ENCODE measurements at places on chromosomes 1 and 21.

DNA sequence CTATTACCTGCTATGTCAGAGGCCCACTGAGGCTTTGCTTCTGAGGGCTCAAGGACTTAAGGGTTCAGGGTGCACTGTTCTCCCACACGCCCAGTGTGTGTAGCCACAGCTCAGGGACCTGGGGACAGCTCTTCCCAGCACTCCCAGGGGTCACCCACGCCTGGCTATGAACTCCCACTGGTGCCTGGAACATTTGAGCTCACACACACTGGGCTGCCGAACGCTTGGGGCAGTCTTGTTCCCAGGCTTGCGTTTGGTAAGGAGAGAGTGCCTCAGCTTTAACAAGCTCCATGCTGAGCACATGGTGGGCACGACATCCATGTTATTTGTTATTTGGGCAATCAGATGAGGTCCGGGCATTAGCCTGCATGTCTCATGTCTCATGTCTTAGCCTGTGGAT is 37.6 kb downstream of the STUM start:
- no peaks in the 10 kb centered on the region for H3K36me3 ChIP-seq
- H3K27ac ChIP-seq = no peak overlapping the region
- peaks cover 10% of the 10 kb centered on the region for H3K27me3 ChIP-seq
- no peak for DNase-seq
- H3K4me3 ChIP-seq = no peak overlapping the region

DNA sequence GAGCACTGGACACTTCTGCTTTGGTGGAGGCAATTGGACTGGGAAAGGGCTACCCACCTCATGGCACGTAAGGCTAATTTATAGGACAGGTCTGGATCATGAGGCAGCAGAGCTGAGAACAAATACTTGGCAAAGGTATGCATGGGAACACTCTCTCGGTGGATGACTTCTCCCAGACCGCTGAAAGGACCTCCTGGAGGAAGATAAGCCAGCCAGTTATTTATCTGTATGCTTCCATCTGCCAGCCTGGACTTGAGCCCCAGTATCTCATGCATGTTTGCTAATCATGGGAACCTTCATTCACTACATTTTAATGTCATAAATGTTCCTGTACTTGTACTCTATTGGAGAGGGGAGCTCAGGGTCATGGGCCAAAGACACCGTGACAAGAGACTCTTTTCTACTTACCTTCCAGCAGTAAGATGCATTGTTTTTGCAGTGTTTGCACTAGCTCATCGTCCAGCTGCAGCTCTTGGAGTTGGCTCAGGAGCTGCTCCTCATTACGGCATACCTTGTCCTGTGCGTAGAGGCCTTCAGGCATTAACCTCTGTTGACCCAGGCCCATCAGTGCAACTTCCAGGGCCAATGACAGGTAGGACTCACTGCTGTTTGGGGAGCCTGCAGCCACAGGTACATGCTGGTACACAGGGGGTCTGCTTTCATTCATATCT is 23.7 kb downstream of the UROD start:
- peaks cover 2% of the 10 kb centered on the region for H3K27me3 ChIP-seq
- H3K36me3 ChIP-seq = no peaks in the 10 kb centered on the region
- no peak for DNase-seq
- H3K27ac ChIP-seq = no peak overlapping the region

DNA sequence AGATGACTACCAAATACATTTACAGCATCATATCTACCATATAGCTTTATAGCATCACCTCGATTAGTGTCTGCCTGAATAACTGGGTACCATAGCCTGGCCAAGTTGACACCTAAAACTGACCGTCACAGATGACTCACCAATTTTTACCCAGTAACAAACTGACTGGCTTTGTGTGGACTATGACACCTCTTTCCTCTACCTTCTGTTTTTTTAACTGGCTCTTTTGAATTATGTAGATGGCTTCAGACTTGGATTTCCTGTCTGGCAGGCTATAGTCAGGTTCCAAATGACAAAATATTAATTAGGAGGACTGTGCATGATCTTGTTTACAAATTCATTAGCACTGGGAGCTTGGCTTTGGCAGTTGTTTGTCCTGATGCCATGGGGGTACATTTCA is 360.3 kb downstream of the TGFB2 start:
- DNase-seq = no peak
- peaks cover 2% of the 10 kb centered on the region for H3K27me3 ChIP-seq
- no peaks in the 10 kb centered on the region for H3K4me1 ChIP-seq
- H3K36me3 ChIP-seq = no peaks in the 10 kb centered on the region
- no peak overlapping the region for H3K27ac ChIP-seq
- no peak overlapping the region for H3K4me3 ChIP-seq

DNA sequence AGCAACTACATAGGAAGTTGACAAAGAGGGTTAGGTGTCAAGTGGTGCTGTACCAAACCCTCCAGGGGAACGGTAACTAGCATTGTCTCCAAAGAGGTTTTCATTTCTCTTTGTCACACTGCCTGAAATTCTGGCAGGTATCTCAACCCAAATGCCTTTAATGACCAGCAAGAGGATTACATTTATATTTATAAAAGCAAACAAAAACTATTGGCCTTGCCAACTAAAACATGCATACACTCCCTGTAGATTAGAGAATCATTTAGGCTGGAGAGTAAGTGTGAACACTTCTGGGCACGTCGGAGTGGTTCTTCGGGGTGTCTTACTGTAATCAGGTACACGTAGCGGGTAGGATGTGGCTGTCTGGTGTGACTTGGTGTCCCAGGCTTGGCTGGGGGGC is 84.9 kb downstream of the VPS26C start:
- H3K27me3 ChIP-seq = peaks cover 2% of the 10 kb centered on the region
- no peaks in the 10 kb centered on the region for H3K36me3 ChIP-seq
- no peak for DNase-seq

DNA sequence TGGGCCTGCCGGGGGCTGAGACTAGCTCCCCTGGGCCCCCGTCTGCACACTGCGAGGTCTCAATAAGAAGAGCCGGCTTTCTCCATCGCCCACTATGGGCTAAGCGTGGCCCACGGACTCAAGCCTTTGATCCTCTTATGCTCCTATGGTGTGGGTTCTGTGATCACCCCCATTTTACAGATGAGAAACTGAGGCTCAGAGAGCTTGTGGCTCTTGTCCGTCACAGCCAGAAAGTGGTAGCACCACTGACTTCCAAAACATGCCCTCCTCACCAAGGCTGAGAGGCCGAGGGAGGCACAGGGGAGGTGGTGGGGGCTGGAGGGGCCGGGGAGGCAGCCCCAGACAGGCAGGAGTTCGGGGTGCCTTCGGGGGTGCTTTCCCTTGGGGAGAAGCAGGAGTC is 39.0 kb upstream of the CASZ1 start:
- no peaks in the 10 kb centered on the region for H3K36me3 ChIP-seq
- peak overlapping the region; percentile 75 for H3K4me3 ChIP-seq
- DNase-seq = no peak

- DNase-seq = no peak
- no peak overlapping the region for H3K4me3 ChIP-seq
- H3K4me1 ChIP-seq = no peaks in the 10 kb centered on the region
- no peak overlapping the region for H3K27ac ChIP-seq
- H3K27me3 ChIP-seq = no peaks in the 10 kb centered on the region
- H3K36me3 ChIP-seq = no peaks in the 10 kb centered on the region
Observed at GRCh38 chr1:186146974-186147373, 228.1 kb downstream of the TPR start.

GRCh38 chr1:22534951-22535350 is 28.3 kb upstream of the EPHA8 start:
- DNase-seq = no peak
- no peak overlapping the region for H3K4me3 ChIP-seq
- peaks cover 24% of the 10 kb centered on the region for H3K4me1 ChIP-seq
- peaks cover 6% of the 10 kb centered on the region for H3K36me3 ChIP-seq

DNA sequence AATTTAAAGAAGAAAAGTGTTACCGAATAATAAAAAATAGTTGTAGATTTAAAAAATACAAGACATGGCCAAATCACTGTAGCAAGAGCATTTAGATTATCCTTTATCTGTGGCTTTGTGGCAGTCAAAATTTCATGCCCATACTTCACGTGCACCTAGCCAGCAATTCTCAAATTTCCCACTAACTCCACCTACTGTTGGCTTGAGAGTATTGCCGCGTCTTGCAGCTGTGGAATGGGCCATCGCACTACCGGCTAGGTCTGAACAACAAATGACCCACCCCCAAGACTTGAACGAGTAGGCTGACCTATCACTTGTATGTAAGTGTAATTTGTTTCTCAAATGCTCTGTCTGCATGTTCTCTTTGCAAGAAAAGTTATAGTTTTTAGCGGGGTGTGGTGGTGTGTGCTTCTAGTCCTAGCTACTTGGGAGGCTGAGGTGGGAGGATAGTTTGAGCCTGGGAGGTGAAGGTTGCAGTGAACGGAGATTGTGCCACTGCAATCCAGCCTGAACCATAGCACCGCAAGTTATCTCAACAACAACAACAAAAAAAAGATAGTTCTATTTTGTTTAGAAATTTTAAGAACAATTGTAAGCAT is 4.1 kb downstream of the KRTAP13-4 start:
- H3K27me3 ChIP-seq = no peaks in the 10 kb centered on the region
- DNase-seq = peak; percentile 56
- H3K4me3 ChIP-seq = no peak overlapping the region
- no peaks in the 10 kb centered on the region for H3K4me1 ChIP-seq

DNA sequence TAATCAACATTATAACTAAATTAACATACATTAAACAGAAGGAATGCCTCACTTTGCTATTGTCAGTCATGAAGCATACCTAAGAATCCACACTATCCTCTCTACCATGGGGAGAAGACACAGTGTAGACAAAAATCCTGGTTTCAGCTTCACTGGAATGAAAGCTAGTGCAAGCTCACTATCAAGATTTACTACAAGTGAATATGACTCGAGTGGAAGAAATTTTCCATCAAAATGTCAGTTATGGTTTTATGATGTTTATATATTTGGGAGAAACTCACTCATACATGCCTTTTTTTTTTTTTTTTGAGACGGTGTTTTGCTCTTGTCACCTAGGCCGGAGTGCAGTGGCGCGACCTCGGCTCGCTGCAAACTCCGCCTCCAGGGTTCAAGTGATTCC is 424.3 kb downstream of the KCNT2 start:
- H3K4me3 ChIP-seq = no peak overlapping the region
- no peaks in the 10 kb centered on the region for H3K4me1 ChIP-seq

DNA sequence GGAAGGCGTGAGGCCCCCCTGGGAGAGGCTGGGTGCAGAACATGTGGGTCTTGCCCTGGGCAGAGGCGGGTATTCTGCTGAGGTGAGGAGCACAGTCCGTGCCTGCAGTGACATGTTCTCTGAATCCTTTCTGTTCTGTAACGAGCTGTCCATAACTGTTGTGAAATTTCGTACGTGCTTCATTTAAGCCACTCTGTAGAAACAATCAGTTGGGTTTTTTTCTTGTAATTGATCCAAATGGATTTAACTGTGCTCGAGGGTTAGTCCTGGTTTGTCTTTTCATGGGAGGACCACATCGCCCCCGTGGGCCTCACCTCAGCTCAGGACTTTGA is 45.4 kb upstream of the DIP2A start:
- DNase-seq = no peak
- H3K27me3 ChIP-seq = peaks cover 7% of the 10 kb centered on the region
- H3K27ac ChIP-seq = peak overlapping the region; percentile 72

DNA sequence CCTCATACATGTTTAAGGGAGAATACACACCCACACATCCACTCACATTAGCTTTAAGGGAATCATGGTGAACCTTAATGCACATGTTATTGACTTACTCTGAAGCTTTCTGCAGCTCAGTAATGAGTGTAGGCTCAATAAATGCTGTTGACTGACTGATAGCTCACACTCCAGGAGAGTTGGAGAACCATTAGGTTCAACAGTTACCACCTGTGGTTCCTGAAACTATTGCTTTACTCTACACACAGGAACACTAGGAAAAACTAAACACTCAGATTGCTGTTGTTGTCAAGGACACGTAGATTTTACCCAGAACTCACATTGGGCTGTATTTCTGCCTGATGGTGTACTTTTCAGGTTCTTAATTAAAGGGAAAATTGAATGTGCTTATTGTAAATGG is 37.3 kb downstream of the ZC3H11B start:
- H3K4me1 ChIP-seq = peaks cover 5% of the 10 kb centered on the region
- H3K4me3 ChIP-seq = no peak overlapping the region

GRCh38 chr1:25019337-25020172 is 89.5 kb upstream of the RUNX3 start:
- H3K27me3 ChIP-seq = peaks cover 11% of the 10 kb centered on the region
- no peak overlapping the region for H3K4me3 ChIP-seq
- DNase-seq = no peak
- no peaks in the 10 kb centered on the region for H3K4me1 ChIP-seq

DNA sequence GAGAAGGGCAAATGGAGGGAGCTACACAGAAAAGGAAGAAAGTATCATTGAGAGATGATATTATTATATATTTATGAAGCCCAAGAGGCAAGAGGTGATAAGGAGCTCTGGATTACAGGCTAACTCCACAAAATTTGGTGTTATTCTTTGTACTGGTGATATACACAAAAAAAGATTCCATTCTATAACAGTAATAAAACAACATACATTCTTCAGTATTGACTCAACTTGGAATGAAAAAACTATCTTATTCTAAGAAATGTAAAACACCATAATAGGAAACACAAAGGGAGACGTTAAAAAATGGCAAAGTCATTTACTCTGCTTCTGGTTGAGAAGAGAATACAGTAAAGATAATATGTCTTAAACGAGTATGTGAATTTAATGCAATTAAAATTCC is 99.4 kb downstream of the TEX35 start:
- H3K36me3 ChIP-seq = no peaks in the 10 kb centered on the region
- H3K4me3 ChIP-seq = no peak overlapping the region
- no peak overlapping the region for H3K27ac ChIP-seq
- H3K27me3 ChIP-seq = no peaks in the 10 kb centered on the region
- H3K4me1 ChIP-seq = no peaks in the 10 kb centered on the region
- no peak for DNase-seq

GRCh38 chr1:63321066-63321784 is 1.1 kb upstream of the FOXD3 start:
- peak overlapping the region; percentile 82 for H3K4me3 ChIP-seq
- peaks cover 35% of the 10 kb centered on the region for H3K27me3 ChIP-seq
- no peak overlapping the region for H3K27ac ChIP-seq
- peak; percentile 26 for DNase-seq

DNA sequence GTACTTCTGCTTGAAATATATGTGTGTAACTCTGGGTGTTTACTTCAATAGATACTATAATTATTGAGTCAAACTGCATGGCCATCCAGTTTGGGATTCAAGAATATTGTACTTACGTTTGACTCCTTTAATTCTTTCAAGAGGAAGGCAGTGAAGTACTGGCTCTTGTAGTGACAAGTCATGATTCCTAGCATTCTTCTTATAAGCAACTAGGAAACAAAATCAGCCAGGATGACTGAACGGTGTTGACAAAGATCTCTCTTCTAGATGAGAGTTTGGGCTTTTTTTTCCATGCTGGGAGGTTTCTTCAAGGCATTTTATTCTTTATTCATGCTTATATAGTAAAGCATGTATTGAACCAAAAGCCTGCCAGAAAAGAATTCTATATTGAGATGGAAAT is 58.3 kb downstream of the CLEC20A start:
- H3K27me3 ChIP-seq = no peaks in the 10 kb centered on the region
- no peak overlapping the region for H3K27ac ChIP-seq
- H3K4me1 ChIP-seq = no peaks in the 10 kb centered on the region
- H3K4me3 ChIP-seq = no peak overlapping the region
- DNase-seq = no peak

Measured in glutamatergic neuron (in vitro differentiated cells).